Stimulated activated CD4-positive, alpha-beta T cell treated with anti-CD3 and anti-CD28 coated beads, Interleukin-4, amount 100 ng/mL, for 48 hours (primary cell): ENCODE measurements at places on chromosomes 12 and 14.

GRCh38 chr12:726281-727140 is 25.9 kb upstream of the WNK1 start:
- no peak for DNase-seq

GRCh38 chr12:88299567-88300101 is 157.5 kb downstream of the TMTC3 start:
- peak; percentile 50 for DNase-seq

DNA sequence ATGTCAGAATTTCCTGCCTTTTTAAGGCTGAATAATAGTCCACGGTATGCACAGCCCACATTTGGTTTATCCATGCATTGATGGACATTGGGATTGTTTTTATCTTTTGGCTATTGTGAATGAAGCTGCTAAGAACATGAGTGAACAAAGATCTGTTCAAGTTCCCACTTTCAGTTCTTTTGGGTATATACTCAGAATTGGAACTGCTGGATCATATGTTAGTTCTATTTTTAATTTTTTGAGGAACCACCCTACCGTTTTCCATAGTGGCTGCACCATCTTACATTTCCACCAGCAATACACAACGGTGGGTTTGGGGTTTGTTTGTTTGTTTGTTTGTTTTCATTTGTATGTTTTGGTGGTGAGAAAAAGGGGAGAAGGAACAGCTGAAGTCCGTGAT is 6.4 kb downstream of the GPR68 start:
- no peak for DNase-seq

GRCh38 chr12:108477055-108477880 is 37.8 kb upstream of the FICD start:
- DNase-seq, result no peak

DNA sequence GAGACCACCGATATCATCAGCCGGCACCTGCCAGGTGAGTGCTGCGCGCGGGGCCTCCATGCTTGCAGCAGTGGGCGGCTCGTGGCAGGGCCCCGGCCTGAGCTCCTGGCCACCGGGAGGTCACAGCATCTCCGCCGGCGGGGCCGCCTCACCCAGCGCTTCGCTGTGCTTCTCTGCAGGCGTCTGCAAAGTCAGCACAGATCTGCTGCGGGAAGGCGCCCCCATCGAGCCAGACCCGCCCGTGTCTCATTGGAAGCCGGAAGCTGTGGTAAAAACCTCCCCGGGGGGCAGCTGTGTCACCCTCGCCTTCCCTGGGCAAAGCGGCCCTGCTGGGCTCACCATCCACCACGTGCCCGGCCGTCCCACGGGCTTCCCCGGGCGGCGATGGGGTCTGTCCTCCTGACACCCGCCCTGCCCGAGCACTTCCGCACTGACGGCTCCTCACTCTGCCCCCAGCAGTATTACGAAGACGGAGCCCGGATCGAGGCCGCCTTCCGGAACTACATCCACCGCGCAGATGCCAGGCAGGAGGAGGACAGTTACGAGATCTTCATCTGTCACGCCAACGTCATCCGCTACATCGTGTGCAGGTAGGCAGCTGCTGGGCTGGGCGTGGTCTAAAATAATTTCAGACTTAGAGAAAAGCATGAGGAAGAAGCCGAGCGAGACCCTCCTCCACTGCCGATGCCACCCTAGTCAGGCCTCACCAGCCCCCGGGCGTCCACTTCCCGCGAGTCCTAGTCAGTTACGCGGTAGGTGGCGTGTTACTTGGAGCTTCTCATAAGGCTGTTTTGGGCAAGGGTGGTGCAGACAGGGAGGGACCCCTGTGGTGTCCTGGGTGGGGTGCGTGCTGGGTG is 7.1 kb downstream of the PGAM5 start:
- DNase-seq, result no peak

DNA sequence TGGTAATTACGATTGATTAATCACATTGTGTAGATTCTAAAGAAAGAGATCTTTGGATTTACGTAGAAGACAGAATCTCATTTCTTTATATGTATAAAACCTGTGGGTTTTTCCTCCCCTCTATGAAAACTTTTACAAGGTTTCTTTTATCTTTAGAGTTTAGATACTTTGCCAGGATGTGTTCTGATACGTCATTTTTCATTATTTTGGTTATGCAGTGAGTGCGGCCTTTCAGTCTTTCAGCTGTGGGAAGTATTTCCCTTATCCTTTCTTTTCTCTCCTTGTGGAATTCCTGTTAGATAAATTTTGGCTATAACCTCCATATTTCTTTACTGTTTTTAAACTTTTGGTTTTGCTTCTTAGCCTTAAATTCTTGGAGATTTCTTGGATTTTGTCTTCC is 92.7 kb downstream of the TTLL5 start:
- DNase-seq, result no peak

- DNase-seq, result no peak
Observed at GRCh38 chr12:45208604-45209487, 7.0 kb upstream of the ANO6 start.

DNA sequence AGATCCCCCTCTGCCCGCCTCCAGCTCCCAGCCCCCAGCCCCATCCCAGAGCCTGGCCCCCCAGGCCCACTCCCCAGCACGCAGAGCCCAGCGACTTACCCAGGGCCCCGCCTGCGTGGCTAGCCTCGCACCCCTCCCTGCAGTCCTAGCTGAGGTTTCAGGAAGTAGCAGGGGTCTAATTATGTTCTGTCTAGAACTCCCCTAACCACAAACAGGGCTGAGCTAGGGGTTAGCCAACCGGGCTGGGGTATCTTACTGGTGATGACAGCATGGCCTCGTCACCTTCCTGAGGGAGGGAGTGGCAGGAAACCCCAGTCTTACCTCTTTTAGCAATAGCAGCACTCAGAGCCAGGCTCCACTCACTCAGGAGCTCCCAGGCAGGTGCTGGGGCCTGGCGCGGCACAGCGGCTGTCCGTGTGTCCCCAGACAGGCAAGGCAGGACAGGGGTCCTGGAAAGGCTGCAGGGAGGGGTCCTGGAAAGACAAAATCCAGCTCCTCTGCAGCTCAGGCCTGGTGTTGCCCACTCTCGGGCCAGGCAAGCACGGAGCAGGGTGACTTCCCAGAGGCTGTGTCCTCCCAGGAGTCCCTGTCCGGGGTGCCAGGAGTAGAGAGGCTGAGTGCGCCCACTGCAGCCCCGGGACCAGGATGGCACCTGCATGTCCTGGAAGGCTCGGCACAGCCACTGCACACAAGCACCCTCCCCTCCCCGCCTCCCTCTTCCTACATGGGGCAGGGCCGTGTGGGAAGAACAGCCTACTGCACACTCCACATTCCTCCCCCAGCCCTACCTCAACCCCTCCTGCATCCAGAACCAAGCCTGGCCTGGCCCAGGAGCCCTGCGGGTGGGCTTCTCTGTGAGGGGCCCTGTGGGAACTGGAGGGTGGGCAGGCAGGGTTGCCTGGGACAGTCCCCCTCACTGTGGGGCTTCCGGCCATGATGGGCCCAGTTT is at the start of gene GPR132:
Gene GPR132 (minus strand): TSS at position 151 of the 949 bp plus-strand sequence. CDS start 10,010 bp downstream, outside the sequence.
- peak; percentile 80 for DNase-seq

GRCh38 chr12:27828196-27828595 is 48.2 kb upstream of the MANSC4 start:
- no peak for DNase-seq

DNA sequence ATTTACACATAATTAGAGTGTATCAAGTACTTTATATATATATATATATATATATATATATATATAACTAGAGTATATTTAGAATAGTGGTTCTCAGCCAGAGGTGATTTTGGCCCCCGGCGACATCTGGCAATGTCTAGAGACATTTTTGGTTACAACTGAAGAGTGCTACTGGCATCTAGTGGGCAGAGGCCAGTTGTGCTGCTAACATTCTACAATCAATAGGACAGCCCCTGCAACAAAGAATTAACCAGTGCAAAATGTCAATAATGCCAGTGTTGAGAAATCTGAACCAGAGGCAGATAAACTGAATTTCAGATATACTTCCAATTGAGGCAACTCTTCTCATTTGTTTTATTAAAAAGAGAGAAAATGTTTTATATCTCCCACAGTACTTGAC is 8.9 kb downstream of the GTF2A1 start:
- DNase-seq, result no peak

DNA sequence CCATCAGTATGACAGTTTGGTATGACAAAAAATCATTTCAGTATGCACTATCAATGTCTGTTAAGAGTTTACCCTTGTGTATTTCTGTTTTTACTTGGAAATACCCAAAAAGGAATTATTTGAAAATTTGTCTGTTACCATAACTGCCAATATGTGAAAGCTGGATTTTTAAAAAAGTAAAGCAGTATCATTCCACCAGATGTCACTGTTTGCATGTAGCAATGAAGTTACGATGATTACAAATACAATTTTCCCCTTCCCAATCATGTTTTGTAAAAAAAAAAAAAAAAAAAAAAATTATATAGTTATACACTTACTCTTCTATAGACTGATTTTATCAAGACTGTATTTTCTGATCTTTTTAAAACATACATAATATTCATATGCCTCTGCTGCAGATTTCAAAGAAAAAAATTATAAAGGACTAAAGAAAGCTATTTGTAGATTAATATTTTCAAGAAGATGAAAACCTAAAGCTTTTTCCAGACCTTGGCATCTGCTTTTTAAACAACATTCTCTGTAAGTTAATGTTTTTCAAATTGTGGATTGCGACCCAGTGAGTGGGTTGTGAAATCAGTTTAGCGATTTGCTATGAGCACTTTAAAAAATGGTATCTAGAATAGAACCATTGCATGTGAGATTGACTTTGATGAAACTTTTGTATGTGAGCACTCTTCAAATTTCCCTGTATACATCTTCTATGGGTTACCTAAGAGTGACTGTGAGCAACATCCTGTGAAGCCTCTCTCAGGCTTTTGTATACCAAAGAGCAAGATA is 114.2 kb downstream of the TTC6 start:
- no peak for DNase-seq

DNA sequence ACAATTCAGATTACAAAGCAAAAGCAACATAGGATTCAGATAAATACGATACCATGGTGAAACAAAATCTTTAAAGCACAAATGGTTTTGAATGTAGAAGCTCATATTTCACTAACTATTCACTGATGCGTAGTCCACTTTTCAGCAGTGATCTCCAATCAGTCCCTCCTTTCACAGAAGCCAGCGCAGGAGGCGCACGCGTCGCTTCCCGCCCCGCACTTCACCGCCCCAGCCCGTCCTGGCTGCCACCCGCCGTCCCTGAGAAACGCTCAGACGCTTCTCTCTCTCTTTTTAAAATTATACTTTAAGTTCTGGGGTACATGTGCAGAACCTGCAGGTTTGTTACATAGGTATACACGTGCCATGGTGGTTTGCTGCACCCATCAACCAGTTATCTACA is 19.8 kb upstream of the CHFR start:
- DNase-seq, result no peak

GRCh38 chr12:63132201-63132600 is 18.8 kb downstream of the AVPR1A start:
- DNase-seq, result no peak

- no peak for DNase-seq
Observed at GRCh38 chr14:66493750-66494149, 7.6 kb downstream of the CCDC196 start.

- DNase-seq, result no peak
Observed at GRCh38 chr12:461425-461824, 1.7 kb downstream of the B4GALNT3 start.

- DNase-seq, result no peak
Observed at GRCh38 chr12:131553096-131553777, 157.7 kb upstream of the SFSWAP start.

DNA sequence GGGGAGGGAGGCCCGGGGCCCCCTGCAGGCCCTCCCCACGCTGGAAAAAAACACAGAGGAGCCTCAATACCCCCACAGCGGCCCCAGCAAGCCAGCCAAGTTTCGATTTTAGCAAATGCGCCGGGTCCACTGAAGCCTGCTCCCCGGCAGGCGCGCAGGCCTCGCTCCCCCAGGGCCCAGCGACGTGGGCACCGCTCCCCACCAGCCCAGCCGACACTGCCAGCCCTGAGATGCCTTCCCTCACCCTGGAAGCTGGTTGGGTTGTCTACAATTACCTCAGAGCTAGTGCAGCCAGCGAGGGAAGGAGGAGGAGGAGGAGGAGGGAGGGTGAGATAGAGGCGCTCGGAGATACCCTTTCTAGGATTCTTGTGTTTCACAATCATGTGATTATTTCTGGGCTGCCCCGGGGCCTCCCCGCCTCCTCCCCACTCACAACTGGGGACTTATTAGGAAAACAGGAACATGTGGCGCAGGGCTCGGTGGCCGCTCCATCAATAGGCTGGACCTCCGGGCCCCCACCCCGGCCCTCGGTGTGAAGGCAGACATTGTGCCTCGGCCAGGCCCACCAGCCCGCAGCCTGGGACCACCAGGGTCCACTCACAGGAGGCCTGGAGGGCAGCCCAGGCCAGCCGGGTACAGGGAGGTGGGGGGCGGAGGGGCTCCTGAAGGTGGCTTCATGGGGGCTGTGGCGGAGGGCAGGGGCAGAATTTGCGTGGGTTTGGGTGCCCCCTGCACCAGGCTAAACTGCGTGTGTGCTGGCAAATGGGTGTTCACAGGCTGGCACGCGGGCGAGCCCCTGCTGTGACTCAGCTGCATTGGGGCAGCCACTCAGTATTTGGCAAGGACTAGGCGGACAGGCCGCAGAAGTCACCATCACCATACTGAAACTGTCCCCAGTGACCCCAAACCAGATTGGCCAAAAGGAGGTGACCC is 109.9 kb downstream of the NCOR2 start:
- DNase-seq, result peak; percentile 27

DNA sequence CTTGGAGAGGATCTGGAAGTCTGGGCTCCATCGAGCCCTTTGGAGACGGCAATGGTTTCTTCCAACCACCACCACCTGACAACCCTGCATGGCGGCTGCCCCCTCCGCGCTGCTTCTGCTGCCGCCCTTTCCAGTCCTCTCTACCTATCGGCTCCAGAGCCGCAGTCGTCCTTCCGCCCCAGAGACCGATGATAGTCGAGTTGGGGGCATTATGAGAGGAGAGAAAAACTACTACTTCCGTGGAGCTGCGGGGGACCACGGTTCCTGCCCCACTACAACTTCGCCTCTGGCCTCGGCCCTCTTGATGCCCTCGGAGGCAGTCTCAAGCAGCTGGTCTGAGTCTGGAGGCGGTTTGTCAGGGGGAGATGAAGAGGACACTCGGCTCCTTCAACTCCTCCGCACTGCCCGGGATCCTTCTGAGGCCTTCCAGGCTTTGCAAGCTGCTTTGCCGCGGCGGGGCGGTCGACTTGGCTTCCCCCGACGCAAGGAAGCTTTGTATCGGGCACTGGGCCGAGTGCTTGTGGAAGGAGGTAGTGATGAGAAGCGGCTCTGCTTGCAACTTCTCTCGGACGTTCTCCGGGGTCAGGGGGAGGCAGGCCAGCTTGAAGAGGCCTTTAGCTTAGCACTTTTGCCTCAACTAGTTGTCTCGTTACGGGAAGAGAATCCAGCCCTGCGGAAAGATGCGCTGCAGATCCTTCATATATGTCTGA is 499 bp downstream of the TOGARAM1 start:
- DNase-seq, result no peak

DNA sequence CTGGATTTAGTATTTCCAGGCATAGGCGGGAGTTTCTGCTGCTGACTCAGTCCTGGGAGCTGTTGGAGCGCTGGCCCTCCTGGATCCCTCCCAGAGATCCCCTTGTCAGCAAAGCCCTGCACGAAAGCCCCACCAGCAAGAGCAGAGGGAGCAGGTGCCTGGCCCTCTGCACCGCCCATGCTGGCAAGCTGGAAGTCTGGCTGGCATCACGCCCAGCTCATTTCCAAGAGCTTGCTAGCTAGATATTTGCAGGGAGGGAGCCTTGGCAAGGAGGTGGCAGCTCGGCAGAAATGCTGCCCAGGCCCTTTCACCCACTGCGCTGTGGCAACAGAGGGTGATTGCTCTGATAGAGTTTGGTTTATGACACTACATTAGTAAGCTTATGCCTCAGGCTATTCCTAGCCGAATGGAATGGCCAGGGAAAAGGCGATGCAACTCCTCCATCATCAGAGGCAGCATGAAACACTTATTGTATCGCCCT is 193.9 kb downstream of the EMP1 start:
- DNase-seq, result no peak

- no peak for DNase-seq
Observed at GRCh38 chr12:112533528-112533927, 114.8 kb downstream of the PTPN11 start.
